ENCODE measurements at places on chromosomes 5 and 9. TPM values are rescaled to one million over a fixed set of nuclear protein-coding genes. Genes with fewer than 3 reads are reported as not detected.

Gene FAM78A
- 1.7 TPM for total RNA-seq

Gene TCF7
- 0.99 TPM for total RNA-seq

Gene ZNF462
- total RNA-seq = 34.6 TPM

Gene FOXD4L3
- not detected for total RNA-seq

Gene LTC4S
- total RNA-seq = 7.9 TPM

Gene PCDHGB7
- total RNA-seq = 13.9 TPM

Gene MEGF10
- total RNA-seq = 2.9 TPM

Gene OTP
- total RNA-seq = not detected

Gene PDLIM4
- 199 TPM for total RNA-seq

Gene IL5
- total RNA-seq = not detected

Gene FAM81B
- total RNA-seq = not detected

Gene NME5
- 2.0 TPM for total RNA-seq

Gene TLX3
- not detected for total RNA-seq

Gene CD74
- total RNA-seq = 595 TPM

Gene RORB
- total RNA-seq = under 0.01 TPM

Gene C5orf63
- 2.1 TPM for total RNA-seq

Gene SNX30
- total RNA-seq = 10.2 TPM

Gene COL23A1
- 1.5 TPM for total RNA-seq
